ENCODE measurements at places on chromosomes 2 and 18. TPM values are rescaled to one million over a fixed set of nuclear protein-coding genes. Genes with fewer than 3 reads are reported as not detected.

The MYCN gene
- total RNA-seq = not detected

The WBP1 gene
- total RNA-seq = 85.1 TPM

The ARL4C gene
- 45.7 TPM for total RNA-seq

The SPATA3 gene
- total RNA-seq = not detected

The GATA6 gene
- total RNA-seq = 1.8 TPM

The CYRIA gene
- 0.72 TPM for total RNA-seq

The ALPP gene
- total RNA-seq = 18.1 TPM

The TCF23 gene
- not detected for total RNA-seq

The CABLES1 gene
- total RNA-seq = 14.0 TPM

The SGPP2 gene
- total RNA-seq = 0.81 TPM

The ZC3H6 gene
- 0.42 TPM for total RNA-seq

The GNAL gene
- 5.8 TPM for total RNA-seq

The ALPI gene
- not detected for total RNA-seq

The RTP5 gene
- total RNA-seq = not detected

The SKOR2 gene
- not detected for total RNA-seq

The STAM2 gene
- total RNA-seq = 7.5 TPM

The MAPRE3 gene
- total RNA-seq = 11.4 TPM

The IL18R1 gene
- 1.0 TPM for total RNA-seq

The KLHL29 gene
- total RNA-seq = 5.2 TPM

The CD226 gene
- 0.11 TPM for total RNA-seq

The HOXD13 gene
- total RNA-seq = 0.18 TPM

The TUBA3E gene
- 6.9 TPM for total RNA-seq

The CHMP3 gene
- 126 TPM for total RNA-seq

The ACMSD gene
- not detected for total RNA-seq

The POLE4 gene
- total RNA-seq = 167 TPM

The DLX2 gene
- 0.49 TPM for total RNA-seq

The GPR45 gene
- not detected for total RNA-seq

The ANKRD44 gene
- 1.4 TPM for total RNA-seq

The CENPA gene
- total RNA-seq = 49.1 TPM

The SEPTIN2 gene
- total RNA-seq = 248 TPM

The NT5C1B gene
- total RNA-seq = not detected

The QPCT gene
- 20.8 TPM for total RNA-seq

The POU3F3 gene
- total RNA-seq = not detected

The POTEI gene
- total RNA-seq = 0.01 TPM

The EPB41L3 gene
- total RNA-seq = 0.02 TPM

The SIX2 gene
- total RNA-seq = 2.8 TPM

The IL36B gene
- total RNA-seq = not detected

The CHRND gene
- not detected for total RNA-seq

The LAMA1 gene
- total RNA-seq = 0.16 TPM

The RAB10 gene
- total RNA-seq = 313 TPM

The KCMF1 gene
- total RNA-seq = 131 TPM

The USP14 gene
- 61.3 TPM for total RNA-seq

The CD8A gene
- total RNA-seq = 0.18 TPM

The ATP6V1B1 gene
- 2.3 TPM for total RNA-seq

The ARL6IP6 gene
- 20.6 TPM for total RNA-seq

The CTAGE1 gene
- total RNA-seq = not detected

The COL5A2 gene
- total RNA-seq = 69.7 TPM

The DSG2 gene
- total RNA-seq = 59.6 TPM

The AKAIN1 gene
- total RNA-seq = not detected

The MC2R gene
- total RNA-seq = not detected

The GREB1 gene
- 2.3 TPM for total RNA-seq

The LBH gene
- total RNA-seq = 129 TPM

The NCKAP1 gene
- total RNA-seq = 87.3 TPM

The PDE11A gene
- total RNA-seq = 0.43 TPM

The DNER gene
- 11.8 TPM for total RNA-seq
